ENCODE measurements at places on chromosomes 7 and 10.

GRCh38 chr7:158357898-158358821 is 229.5 kb downstream of the PTPRN2 start:
- no peak for DNase-seq

DNA sequence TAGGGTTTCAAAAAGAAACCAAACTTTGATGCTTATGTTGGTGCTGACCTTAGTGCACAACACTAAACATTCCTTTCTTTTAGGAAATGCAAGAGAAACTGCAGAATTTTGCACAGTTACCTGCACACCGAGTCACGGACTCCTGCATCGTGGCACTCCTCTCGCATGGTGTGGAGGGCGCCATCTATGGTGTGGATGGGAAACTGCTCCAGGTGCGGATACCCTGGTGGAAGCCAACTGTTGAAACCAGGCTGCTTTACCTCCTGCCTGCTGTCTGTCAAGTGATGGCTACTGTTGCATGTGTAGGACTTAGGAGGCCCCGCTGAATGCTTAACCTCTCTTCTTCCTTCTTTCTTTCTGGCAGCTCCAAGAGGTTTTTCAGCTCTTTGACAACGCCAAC is 11.7 kb downstream of the CASP2 start:
- no peak for DNase-seq

- DNase-seq: no peak
Measured at GRCh38 chr7:77349141-77349540, 67.0 kb downstream of the GSAP start.

GRCh38 chr10:9508606-9509005 is 1454.1 kb downstream of the GATA3 start:
- DNase-seq: no peak

DNA sequence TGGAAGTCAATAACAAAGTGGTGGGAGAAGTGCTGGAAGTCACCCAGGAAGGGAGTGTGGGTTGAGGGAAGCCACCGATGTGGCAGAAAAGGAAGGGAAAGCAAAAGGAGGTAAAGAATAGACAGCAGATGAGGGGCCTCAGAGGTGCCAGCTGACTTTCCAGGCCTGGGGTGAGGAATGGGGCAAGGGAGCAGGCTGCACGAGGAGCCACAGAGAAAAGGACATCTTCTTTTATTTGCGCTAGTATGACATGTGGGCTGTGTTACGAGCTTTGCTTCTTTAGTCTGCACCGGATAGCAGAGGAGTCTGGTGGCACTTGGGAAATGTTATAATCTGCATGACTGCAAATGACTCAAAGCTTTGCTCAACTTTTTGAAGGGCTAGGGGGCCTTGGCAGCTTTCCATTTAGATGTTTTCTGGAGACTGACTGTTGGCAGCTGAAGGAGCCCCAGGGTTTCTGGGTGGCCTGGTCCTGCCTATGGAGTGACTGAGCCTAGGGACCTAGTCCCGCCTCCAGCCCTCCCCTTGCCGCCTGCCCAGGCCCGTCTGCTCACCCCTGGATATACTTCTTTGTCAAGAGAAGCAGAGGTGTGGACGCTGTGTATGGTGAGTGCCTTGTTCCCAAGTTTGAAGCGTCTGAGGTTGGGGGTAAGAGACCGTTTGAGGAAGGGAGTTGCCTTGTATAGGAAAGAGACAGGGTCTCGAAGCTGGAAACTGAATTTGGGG is 5.1 kb downstream of the PRXL2A start:
- DNase-seq: no peak
